ENCODE measurements at places on chromosomes 1 and 21. TPM values are rescaled to one million over a fixed set of nuclear protein-coding genes. Genes with fewer than 3 reads are reported as not detected.

GRCh38 chr21:44913425-44914175 is 7.1 kb downstream of the ITGB2 start:
- no peaks in the 10 kb centered on the region for H3K36me3 ChIP-seq
- H3K4me3 ChIP-seq: no peak overlapping the region
- no peak for DNase-seq

The PRAMEF11 gene
- total RNA-seq: not detected

DNA sequence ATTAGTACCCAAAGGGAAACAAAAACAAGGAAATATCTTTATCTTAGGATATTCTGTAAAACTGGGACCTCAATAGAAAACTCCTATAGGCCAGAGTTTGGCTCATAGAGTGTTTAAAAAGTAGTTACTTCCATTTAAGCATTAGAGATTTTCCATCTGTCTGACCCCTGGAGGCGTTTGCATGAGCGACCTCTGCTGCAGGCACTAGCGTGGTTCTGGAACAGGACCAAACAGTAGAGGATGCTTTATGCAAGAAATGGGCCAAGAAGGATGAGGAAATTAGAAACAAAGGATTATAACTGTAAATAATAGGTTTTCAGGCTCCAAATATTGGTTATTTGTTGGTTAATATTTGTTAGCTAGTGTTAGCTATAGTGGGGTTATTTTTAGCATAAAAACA is 5.7 kb downstream of the ZBTB40 start:
- H3K27me3 ChIP-seq: no peaks in the 10 kb centered on the region
- H3K4me1 ChIP-seq: peaks cover 7% of the 10 kb centered on the region
- H3K27ac ChIP-seq: no peak overlapping the region

The OLFM3 gene
- total RNA-seq: not detected

The VASH2 gene
- 0.48 TPM for total RNA-seq

The S100A7 gene
- not detected for total RNA-seq

The CYP2J2 gene
- total RNA-seq: 56.8 TPM

DNA sequence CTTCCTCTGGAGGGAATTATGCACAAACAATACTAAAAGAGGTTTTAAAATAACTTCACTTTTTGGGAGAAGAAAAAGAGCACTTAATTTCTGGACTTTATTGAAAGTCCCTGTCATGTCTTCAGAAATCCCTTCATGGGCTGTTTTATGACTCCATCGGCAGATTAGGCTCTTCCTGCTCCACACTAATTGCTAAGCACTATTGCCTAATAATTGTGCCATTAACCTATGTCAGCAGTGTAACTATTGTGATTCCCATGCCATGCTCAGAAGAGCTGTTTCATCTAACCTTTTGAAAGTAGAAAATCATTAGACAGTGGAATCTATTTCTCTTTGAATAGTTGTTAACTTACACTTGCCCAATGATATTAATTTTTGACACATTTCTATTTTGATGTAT is 489.3 kb upstream of the RUNX1 start:
- no peak overlapping the region for H3K4me3 ChIP-seq
- no peak for DNase-seq
- H3K27me3 ChIP-seq: no peaks in the 10 kb centered on the region
- no peaks in the 10 kb centered on the region for H3K36me3 ChIP-seq
- H3K27ac ChIP-seq: no peak overlapping the region

GRCh38 chr1:64530969-64531692 is 61.2 kb downstream of the CACHD1 start:
- no peaks in the 10 kb centered on the region for H3K36me3 ChIP-seq
- no peak overlapping the region for H3K4me3 ChIP-seq
- H3K27ac ChIP-seq: no peak overlapping the region

DNA sequence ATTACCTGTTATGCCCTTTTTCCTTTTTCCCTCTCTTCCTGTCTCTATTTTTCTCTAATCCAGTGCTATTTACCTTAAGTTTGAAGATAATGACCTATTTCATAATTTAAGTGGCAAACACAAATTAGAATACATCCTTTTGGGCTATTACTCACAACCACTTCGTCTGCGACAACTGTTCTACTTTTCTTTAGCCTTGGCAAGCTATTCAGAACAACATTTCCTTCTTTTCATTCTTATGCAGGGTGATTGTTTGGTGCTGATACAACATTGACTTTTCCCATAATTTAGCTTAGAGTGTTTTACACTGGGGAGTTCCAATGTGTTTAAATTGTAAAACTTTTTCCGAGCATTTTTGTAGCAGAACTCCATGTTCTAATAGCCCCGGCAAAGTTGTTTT is 86.6 kb upstream of the S1PR1 start:
- no peaks in the 10 kb centered on the region for H3K27me3 ChIP-seq
- no peak overlapping the region for H3K4me3 ChIP-seq
- H3K4me1 ChIP-seq: no peaks in the 10 kb centered on the region
- DNase-seq: no peak
- no peak overlapping the region for H3K27ac ChIP-seq

- peak overlapping the region; percentile 75 for H3K27ac ChIP-seq
- H3K4me1 ChIP-seq: no peaks in the 10 kb centered on the region
- no peaks in the 10 kb centered on the region for H3K27me3 ChIP-seq
- no peaks in the 10 kb centered on the region for H3K36me3 ChIP-seq
- H3K4me3 ChIP-seq: peak overlapping the region; percentile 16
These were observed 1.2 kb downstream of the HMGCS2 start for GRCh38 chr1:119767486-119767885.

DNA sequence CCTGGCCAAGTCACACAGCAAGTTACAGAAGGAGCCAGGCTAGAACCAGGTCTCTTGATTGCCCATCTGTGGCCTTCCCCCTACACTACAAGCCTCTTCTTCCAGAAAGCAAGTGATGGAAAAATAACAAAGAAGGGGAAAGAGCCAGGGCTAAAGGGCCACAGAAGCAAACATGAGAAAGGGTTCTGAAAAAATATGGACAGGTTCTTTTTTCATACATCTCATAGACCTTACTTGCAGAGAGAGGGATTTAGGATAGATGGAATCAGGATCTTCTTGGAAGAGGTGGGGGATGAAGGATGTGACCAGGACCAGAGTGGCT is 3.2 kb downstream of the RHBG start:
- H3K27me3 ChIP-seq: no peaks in the 10 kb centered on the region
- H3K4me3 ChIP-seq: no peak overlapping the region
- H3K36me3 ChIP-seq: no peaks in the 10 kb centered on the region
- H3K27ac ChIP-seq: no peak overlapping the region

The ZSWIM5 gene
- total RNA-seq: 9.0 TPM

The CHI3L1 gene
- total RNA-seq: 0.61 TPM

DNA sequence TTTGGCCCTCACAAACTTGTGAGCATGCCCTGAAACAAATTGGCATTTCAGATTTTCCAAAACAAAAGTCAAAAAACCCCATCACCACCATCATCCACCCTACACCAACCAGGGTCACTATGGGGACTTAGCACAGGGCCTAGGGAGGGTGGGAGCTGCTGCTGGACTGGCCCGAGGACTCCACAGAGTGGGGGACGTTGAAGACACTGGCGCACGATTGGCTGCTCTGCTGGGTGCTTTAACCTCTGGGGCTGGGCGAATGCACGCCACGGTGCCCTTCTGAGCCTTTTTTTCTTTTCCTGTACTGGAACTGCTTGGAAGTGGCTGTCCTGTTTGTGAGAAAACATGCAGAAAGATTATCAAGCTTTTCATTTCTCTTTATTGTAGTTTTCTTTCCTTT is 92.8 kb downstream of the CD247 start:
- no peak overlapping the region for H3K27ac ChIP-seq
- no peak for DNase-seq
- H3K27me3 ChIP-seq: no peaks in the 10 kb centered on the region
- H3K4me3 ChIP-seq: no peak overlapping the region

The FCRL5 gene
- total RNA-seq: 0.90 TPM

- H3K27me3 ChIP-seq: no peaks in the 10 kb centered on the region
- H3K27ac ChIP-seq: no peak overlapping the region
- no peak for DNase-seq
- no peaks in the 10 kb centered on the region for H3K36me3 ChIP-seq
These were observed 755 bp downstream of the RPAP2 start for GRCh38 chr1:92299477-92300150.

DNA sequence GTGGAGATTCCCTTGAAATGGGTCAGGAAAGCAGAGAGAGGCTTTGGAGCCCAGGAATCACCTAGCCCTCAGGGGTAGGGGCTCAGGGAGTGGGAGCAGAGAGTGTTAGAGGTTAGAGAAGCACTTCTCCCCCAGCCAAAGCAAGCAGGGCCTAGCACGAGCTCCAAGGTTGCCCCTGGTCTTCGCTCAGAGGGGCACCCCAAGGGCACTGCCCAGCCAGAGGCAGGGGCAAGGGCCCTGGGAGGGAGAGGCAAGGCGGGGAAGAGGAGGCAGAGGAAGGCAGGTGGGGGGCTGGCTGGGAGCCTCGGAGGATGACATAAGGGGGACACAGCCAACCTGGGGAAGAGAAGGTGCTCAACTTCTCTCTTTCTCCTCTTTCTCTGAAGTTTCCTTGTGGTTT is 71.9 kb downstream of the CASZ1 start:
- H3K27me3 ChIP-seq: no peaks in the 10 kb centered on the region
- no peak overlapping the region for H3K4me3 ChIP-seq
- DNase-seq: no peak
- no peak overlapping the region for H3K27ac ChIP-seq

GRCh38 chr1:1003618-1004419 is 3.9 kb upstream of the HES4 start:
- peaks cover 2% of the 10 kb centered on the region for H3K27me3 ChIP-seq
- peaks cover 21% of the 10 kb centered on the region for H3K4me1 ChIP-seq
- H3K36me3 ChIP-seq: no peaks in the 10 kb centered on the region
- no peak for DNase-seq
- H3K4me3 ChIP-seq: no peak overlapping the region

The CSMD2 gene
- total RNA-seq: 0.05 TPM

The GCSAML gene
- 0.40 TPM for total RNA-seq

DNA sequence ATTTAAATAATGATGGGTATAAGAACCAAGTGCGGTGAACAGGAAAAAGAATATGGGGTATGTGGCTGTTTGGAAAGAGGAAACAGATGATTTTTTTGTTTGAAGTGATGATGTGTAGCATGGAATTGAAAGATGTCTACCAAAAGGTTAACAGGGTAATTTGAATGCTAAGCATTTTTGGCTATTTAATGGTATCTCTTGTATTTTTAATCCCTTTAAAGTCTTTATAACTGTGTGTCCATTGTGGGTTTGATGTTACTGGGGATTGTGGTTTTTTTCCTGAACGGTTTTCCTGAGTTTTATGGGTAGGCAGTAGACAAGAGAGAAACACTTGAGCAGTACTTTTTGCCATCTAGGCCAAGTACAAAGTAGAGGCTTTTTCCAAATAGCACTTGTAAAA is 63.2 kb downstream of the PRDM2 start:
- H3K4me3 ChIP-seq: no peak overlapping the region
- H3K27ac ChIP-seq: no peak overlapping the region
- no peaks in the 10 kb centered on the region for H3K27me3 ChIP-seq
- H3K36me3 ChIP-seq: no peaks in the 10 kb centered on the region
- no peak for DNase-seq

The TMEM125 gene
- 80.0 TPM for total RNA-seq

The C1orf87 gene
- not detected for total RNA-seq

The ACTRT2 gene
- total RNA-seq: not detected

The CFHR3 gene
- 0.15 TPM for total RNA-seq

- DNase-seq: no peak
- H3K4me1 ChIP-seq: peaks cover 8% of the 10 kb centered on the region
- no peak overlapping the region for H3K27ac ChIP-seq
These were observed 61.3 kb upstream of the WDR26 start for GRCh38 chr1:224495866-224496265.

The SHC1 gene
- 104 TPM for total RNA-seq

DNA sequence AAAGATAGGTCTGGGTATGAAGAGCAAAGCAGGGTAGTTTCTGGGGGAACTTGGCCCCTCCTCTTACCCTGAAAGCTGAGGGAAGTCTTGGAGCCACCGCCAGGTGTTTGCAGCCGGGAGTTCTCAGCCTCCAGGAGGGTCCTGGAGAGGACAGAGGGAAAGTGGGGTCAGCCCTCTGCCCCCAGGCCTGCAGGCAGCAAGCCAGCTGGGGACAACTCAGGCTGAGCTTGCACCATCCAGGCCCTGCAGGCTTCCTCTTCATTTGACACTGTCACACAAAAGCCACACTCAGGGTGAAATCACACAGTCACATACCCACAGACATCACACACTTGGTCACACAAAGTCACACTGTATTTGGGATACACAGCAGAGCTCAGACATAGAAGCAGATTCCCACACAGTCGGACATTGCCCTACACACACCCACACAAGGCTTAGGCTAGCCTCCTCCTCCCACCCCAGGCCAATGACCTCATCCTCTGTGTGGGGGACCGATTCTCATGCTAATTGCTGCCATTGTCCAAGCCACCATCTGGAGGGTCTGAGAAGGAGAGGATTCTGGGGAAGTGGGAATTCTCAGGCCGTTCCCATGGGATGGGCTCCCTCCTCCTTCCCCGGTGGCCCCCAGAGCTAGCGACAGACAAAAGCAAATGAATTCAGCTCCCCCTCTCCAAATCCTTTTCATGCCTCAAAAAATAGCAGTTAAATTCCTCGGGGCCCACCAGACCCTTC is 3.7 kb downstream of the NES start:
- H3K4me1 ChIP-seq: peaks cover 8% of the 10 kb centered on the region
- H3K36me3 ChIP-seq: no peaks in the 10 kb centered on the region
- no peak overlapping the region for H3K27ac ChIP-seq
- peaks cover 25% of the 10 kb centered on the region for H3K27me3 ChIP-seq
- no peak for DNase-seq

The TPRG1L gene
- 81.5 TPM for total RNA-seq

Measured in colonic mucosa (tissue), 4 donors.